ENCODE measurements at places on chromosomes 7 and 10.

GRCh38 chr7:117155694-117156093, 167.2 kb downstream of the WNT2 start:
- DNase-seq, result no peak

- no peak for DNase-seq
Measured at GRCh38 chr7:22173685-22174573, 183.0 kb downstream of the RAPGEF5 start.

DNA sequence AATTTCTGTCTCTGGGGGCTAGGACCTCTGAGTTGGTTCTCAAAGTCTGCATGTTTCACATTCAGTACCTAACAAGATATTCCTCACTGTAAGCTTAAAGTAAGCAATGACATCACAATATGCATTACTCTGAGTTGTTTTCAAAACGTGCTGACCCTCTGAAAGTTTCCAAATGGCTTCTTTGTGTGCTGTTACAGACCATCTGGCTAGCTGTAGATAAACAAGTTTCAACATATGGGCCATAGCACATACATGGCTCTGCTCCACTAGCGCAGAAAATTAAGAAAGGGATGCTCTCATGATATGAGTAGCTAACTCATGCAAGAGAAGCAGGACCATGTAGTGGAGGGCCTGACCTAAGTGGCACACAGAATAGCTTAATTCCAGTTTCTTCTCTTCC, 119.0 kb downstream of the HTR7 start:
- no peak for DNase-seq

GRCh38 chr7:105439174-105439893, 50.6 kb upstream of the SRPK2 start:
- no peak for DNase-seq

DNA sequence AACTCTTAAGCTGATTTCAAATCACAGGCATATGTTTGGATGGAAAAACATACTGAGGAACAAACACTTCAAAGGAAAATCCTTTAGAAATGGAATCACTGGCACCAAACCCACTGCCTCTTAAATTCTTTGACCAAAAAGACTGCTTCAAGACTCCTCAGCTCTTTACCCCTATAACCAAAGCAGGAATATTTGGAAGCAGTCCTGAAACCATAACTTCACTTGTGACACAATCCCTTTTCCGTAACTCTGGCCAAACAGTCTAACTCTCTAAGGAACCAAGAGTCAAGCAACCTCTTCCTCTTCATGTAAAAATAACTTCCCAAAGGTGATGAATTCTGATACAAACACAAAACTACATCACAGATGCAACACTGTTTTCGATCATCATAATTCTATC, 104.3 kb downstream of the MTERF1 start:
- no peak for DNase-seq

Data from mesothelial cell of epicardium (in vitro differentiated cells).